ENCODE measurements at places on chromosomes 16 and 17.

- DNase-seq = no peak
Observed at GRCh38 chr16:88368994-88369393, 13.8 kb upstream of the ZNF469 start.

- DNase-seq = no peak
Observed at GRCh38 chr17:59439262-59439661, 107.8 kb downstream of the YPEL2 start.

DNA sequence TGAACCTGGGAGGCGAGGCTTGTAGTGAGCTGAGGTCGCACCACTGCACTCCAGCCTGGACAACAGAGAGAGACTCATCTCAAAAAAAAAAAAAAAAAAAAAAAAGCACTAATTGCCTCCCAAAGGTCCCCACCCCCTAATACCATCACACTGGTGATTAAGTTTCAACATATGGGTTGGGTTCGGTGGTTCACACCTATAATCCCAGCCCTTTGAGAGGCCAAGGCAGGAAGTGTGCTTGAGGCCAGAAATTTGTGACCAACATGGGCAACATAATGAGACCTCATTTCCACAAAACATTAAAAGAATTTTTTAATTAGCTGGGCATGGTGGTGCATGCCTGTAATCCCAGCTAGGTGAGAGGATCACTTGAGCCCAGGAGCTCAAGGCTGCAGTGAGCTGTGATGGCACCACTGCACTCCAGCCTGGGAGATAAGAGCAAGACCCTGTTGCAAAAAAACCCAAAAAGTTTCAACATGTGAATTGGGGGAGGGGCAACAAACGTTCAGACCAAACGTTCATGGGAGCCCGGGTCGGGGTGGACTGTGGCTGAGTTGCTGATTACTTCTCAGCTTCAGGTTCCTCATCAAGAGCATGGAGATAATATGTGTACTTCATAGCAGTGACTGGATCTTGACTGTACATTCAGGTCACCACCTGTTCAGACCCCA is 62.1 kb upstream of the NOL11 start:
- DNase-seq = no peak

DNA sequence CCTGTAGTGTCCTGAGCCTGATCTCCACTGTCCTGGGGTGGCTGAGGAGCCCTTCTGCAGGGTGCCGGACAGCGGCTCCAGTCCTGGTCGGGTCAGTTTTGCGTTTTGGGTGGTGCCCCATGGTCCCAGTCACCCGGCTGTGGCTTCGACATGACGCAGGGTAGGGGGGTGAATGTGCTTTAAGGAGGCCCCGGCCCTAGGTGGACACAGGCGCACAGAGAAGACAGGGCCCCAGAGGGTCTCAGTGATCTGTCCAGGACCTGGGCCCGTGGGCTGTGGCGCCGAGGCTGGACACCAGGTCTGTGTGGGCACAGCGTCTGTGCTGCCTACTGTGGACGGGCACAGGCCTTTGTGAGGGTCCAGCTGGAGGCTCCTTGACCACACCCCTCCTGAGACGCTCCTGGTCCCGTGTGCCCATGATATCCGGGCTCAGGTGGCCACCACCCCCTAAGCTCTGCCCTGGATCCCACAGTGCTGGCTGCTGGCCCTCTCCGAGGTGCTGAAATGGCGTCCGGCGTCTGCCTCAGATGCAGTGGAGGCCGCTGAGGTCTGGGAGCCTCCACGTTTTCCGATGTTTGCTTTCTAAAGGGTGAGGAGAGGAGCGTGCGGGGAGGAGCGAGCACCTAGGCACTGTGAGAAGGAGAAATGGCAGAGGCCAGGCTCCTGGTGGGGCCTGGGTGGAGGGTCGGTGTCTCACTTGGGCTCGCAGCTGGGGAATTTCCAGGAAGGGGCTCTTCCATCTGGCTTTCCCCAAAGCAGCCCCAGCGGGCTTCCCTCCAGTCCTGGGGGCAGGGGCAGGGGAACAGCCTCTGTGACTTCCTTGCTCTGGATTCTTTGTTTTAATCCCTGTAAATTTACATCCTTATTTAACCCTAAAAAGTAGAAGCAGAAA is 56.1 kb upstream of the ACSF3 start:
- no peak for DNase-seq

DNA sequence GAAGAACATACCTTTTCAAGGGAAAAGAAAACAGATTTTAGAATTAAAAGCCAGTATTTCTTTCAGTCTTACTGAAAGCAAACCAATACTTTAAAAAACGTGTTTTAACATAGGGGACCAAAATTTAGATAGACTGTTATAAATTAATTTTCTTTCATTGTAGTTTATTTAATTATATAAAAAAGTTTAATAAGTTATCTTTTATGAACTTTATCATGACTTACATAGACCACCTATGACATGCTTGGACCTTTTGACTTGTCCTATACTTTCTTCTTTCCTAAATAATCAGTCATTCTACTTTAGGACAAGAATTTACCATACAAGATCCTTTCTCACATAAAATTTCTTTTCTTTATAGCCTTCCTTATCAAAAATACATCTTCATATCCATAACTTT is 102.0 kb upstream of the HAS3 start:
- DNase-seq = no peak

GRCh38 chr17:43916385-43916784 is 9.0 kb upstream of the MPP2 start:
- no peak for DNase-seq

GRCh38 chr17:38674014-38674748 is 576 bp downstream of the EPOP start:
- peak; percentile 22 for DNase-seq

DNA sequence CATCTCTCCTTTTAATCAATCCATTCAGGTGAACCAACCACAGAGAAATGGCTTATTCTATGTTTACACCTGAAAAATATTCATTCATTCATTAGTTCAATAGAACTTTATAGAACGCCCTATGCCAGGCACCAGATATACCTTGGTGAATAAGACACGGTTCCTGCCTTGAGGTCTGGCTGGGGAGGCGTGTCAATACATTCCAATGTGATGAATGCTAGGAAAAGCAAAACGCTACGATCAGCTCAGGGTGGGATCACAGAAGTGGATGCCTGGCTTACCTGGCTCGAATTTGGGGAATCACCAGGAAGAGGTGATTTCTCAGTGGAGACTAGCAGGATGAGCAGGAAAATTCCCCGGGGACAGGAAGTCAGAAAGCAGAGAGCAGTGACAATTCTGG is 17.5 kb upstream of the WFIKKN2 start:
- DNase-seq = no peak

DNA sequence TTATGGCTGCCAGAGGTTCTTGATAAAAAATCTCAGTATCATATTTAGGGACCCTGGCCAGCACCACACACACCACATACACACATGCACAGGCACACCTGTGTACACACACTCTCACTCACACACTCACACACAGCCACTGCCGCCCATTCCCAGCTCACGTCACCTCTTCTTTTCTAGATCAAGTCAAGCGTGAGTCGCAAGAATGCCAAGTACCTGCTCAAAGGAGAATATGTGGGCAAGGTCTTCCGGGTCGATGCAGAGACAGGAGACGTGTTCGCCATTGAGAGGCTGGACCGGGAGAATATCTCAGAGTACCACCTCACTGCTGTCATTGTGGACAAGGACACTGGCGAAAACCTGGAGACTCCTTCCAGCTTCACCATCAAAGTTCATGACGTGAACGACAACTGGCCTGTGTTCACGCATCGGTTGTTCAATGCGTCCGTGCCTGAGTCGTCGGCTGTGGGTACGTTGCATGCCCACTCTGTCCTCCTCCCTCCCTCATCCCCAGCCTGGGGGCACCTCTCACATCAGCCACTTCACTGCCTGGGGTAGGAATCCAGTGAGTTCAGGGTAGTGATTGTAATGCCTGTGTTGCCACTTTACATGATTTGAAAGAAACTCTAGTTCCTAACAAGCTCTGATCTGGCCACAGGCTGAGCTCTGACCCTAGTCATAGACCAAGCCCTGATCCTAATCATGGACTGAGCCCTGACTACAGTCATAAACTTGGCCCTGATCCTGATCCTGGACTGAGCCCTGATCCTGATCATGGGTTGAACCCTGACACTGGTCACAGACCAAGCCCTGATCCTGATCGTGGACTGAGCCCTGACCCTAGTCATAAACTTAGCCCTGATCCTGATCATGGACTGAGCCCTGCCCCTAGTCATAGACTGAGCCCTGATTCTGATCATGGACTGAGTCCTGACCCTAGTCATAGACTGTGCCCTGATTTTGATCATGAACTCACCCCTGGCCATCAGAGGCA is 20.4 kb downstream of the CDH5 start:
- DNase-seq = no peak

- no peak for DNase-seq
Observed at GRCh38 chr17:13835151-13835550, 233.4 kb upstream of the HS3ST3A1 start.

GRCh38 chr16:53055541-53056391 is 975 bp downstream of the CHD9 start:
- DNase-seq = peak; percentile 48

- no peak for DNase-seq
Observed at GRCh38 chr17:61325382-61326073, 74.1 kb upstream of the TBX2 start.

GRCh38 chr17:68533887-68534694 is 21.9 kb downstream of the PRKAR1A start:
- DNase-seq = no peak

- DNase-seq = no peak
Observed at GRCh38 chr17:62700964-62701705, 73.7 kb downstream of the MRC2 start.

DNA sequence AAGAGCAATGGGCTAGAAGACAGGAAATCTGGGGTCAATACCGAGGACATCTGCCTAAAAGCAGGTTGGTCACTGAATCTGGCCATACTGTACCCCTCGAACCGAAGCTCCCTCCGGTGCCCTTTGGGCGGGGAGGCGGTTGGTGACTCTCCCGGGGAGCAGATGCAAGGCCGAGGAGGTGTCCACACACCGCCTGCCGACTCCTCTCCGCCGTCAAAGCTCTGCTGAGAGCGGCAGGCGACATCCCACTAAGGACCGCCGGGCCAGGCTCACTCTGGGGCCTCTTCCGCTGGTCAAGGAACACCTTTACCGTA is 458 bp downstream of the ZNF200 start:
- no peak for DNase-seq

GRCh38 chr17:17890773-17891759 is 54.3 kb upstream of the SREBF1 start:
- DNase-seq = no peak

GRCh38 chr17:36525113-36525512 is 9.6 kb downstream of the MYO19 start:
- no peak for DNase-seq

GRCh38 chr17:40209404-40210093 is 9.6 kb upstream of the WIPF2 start:
- no peak for DNase-seq

- no peak for DNase-seq
Observed at GRCh38 chr16:28107232-28107631, 43.7 kb upstream of the GSG1L start.

- no peak for DNase-seq
Observed at GRCh38 chr16:76882105-76882504, 308.9 kb upstream of the MON1B start.

DNA sequence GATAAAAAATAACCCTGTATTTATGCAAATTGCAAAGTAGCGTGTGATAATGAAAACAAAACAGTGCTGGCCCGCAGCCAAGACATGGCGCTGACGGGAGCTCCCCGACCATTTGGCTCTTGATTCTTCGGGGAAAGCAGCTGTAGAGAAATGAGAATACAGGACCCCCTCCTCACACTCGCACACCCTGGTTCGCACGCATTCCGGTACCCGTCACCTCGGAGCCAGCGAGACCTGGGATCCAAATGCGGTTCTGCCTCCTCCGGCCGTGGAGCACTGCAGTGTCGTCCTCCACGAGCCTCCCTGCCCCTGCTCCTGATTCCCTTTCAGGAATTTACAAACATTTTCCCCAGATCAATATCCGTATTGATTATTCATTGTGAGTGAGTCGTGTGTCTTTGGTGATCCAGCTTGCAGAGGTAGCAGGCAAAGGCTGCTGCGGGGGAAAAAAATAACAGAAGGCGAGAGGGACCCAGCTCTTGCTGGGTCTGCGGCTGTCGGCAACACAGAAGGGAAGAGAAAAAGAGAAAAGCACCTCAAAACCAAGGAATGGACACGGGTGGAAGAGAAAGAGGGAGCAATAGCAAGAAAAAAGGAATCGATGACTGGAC is 184.1 kb upstream of the ZFHX3 start:
- DNase-seq = peak; percentile 28

DNA sequence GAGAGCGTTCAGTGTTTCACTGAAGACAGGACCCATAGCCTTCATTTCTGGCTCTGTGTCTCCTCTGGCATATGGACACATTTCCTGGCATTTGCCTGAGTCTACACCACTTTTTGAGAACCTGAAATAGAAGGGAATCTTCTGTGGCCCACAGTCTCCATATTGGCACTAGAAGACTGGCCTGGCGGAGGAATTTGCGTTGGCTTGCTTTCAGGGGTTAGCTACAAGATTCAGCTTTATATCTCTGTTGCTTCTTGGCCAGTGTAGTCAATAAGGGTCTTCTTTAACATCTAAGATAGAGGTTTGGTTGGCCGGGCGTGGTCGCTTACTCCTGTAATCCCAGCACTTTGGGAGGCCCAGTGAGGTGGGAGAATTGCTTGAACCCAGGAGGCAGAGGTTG is 12.8 kb upstream of the CLEC18C start:
- DNase-seq = no peak

DNA sequence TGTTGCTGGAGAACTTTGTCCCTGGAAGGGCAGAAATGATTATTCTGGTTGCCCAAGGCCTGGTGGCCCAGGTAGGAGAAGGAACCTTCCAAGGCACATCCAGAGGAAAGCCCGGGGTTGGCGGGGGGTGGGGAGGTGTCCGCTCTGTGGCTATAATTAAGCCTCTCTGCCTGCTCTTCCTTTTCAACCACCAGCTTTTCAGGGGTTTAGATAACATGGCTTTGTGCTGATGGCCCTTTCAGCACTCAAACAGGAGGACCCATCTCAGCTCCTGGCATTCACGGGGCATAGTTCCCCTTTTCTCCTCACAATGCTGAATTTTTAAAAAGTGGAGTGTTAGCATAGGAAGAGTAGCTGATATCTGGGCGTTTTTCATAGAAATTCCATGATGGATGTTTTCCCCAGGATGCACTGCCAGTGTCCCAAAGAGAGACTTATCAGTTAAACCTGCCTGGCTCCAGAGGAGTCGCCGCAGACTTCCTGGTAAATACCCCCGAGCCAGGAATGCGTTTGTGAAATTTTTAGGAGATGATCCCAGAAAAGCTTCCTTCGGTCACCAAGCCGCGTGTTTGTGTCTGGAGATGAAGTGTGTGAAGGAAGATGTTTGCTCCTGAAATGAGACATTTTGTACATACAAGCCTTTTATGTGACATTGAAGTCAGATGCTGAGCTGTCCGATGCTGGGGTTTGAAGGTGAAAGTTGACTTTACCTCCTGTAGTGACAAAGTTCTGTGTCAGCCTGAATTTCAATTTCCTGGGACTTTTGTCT is 188.5 kb downstream of the MSI2 start:
- DNase-seq = no peak

DNA sequence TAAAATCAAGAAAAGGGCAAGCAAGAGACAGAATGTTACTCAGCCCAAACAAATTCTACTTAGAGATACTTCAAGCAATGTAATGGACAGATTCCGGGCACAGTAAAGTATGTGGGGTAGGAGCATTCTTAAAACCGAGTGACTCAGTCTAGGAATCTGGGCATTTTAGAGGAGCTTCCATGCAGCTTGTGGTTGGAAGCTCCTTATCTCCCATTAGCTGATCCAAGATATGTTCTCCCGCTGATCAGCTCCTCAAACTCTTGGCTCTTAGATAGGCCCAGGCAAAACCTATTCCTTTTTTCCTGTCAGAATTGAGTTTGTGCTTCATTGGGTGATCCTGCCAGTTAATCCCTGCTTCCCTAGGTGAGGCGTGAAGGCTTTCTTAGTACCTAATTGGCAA is 303.3 kb downstream of the CEP112 start:
- no peak for DNase-seq

GRCh38 chr16:49484936-49485335 is 111.3 kb downstream of the C16orf78 start:
- no peak for DNase-seq

Data from uterus (tissue), 4 donors.